Left cardiac atrium (tissue), 4 donors: ENCODE measurements at places on chromosomes 13 and 19. TPM values are rescaled to one million over a fixed set of nuclear protein-coding genes. Genes with fewer than 3 reads are reported as not detected.

GRCh38 chr13:49064476-49064875 is 88.8 kb downstream of the FNDC3A start:
- no peak for DNase-seq

DNA sequence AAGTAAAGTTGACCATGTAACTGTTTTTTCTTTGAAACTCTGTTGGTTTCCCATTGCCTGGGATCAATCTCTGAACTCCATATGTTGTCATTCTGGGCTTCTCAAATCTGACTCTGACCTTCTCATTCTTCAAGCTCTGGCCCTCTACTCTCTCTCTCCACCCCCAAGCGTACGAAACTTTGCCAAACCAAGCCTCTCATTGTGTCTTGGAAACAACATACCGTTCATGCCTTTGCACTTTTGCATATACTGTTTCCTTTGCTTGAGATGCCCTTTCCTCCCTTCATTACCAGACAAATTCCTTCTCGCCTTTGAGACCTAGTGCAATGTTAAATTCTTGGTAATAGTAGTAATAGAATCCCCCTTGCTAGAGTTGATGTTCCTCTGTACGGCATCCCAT is 113.7 kb downstream of the OLFM4 start:
- no peak for DNase-seq

The SBSN gene
- total RNA-seq, result not detected

GRCh38 chr13:112193463-112194166 is 126.7 kb downstream of the SOX1 start:
- DNase-seq, result no peak

DNA sequence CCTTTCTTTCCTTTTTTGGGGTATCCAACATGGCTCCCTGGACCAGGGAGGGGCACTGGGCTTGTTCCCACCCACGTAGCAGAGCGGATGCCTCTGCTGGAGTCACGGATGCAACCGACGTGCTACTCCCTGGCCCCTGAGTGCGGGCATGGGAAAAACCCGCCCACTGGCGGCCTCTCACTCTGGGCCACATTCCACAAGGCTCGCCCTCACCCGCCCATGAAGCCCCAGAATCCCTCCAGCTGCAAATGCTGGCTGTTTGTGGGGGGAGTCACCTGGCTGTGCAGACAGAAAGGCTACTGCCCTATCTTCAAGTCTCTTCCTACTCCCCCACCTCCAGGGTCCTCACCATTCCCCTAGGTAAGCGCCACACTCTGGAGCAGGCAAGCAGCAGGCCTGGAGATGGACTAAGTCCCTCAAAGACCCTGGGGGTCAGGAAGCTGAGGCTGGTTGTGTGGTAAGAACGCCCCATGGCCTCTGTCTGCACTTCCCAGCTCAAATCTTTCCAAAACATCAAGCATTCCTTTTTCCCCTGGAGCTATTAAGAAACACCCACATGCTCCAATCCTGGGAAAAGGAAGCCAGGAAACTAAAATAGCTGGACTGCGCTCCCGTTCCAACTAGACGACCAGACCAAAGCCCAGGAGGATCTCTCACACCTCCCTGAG is 17.9 kb upstream of the EPHX3 start:
- DNase-seq, result peak; percentile 80

DNA sequence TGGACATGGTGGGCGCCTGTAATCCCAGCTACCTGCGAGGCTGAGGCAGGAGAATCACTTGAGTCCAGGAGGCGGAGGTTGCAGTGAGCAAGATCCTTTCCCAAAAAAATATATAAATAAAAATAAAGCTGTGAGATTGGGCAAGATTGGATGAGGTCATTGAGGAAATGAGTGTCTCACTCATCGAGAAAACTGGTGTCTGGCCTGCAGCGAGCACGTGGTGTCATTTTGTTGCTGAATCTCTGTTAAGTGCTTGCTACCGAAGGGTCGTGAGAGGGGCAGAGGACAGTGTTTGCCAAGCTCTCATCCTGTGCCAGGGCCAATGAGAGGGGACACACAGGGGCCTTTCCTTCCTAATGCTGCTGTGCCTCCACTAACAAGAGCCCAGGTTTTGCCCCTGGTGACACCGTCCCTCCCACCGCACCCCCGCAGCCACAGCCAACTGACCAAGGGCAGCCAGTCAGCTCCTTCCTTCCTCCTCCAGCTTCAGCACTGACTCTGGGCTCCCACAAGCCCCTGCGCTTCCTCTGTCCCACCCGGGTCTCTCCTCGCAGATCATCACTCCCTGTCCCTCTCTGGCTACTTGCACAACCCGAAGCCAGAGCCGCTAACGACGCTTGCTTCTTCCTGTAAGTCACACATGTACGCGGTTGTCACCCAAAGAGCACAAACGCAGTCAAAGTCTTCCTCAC is 3.2 kb downstream of the POLD1 start:
- DNase-seq, result peak; percentile 26

GRCh38 chr13:48542581-48543341 is 9.9 kb upstream of the RCBTB2 start:
- peak; percentile 45 for DNase-seq

The SLC10A2 gene
- not detected for total RNA-seq

DNA sequence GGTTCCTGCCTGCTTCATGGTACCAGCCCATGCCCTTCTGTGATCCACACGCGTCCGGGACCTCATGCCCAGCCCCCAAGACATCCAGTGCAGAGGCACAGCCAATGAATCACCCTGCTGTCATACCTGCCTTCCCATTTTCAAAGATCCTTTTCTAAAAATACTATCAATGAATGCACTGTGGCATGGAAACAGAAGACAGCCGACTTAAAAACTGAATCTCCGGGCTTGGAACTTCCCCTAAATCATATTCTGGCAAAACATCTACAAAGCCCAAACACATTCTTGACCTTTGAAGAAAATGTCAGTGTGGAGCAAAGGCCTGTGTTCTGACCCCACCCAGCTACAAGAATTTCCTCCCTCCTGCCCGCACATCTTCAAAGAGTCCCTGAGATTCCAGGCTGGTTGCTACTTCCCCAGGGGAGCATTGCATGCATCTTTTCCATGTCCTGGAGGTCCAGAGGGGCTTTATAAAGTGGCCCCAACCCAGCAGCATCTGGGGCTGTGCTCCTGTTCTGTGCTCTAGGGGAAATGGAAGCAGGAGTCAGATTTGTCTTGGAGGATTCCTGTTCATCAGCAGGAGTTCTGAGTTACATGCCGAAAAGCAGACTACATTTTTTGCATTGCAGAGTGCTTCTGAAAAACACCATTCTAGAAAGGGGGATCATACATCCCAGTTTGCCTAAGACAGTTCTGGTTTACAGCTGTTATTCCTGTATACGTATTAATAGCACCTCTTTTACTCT is 135.2 kb downstream of the USP12 start:
- DNase-seq, result no peak

DNA sequence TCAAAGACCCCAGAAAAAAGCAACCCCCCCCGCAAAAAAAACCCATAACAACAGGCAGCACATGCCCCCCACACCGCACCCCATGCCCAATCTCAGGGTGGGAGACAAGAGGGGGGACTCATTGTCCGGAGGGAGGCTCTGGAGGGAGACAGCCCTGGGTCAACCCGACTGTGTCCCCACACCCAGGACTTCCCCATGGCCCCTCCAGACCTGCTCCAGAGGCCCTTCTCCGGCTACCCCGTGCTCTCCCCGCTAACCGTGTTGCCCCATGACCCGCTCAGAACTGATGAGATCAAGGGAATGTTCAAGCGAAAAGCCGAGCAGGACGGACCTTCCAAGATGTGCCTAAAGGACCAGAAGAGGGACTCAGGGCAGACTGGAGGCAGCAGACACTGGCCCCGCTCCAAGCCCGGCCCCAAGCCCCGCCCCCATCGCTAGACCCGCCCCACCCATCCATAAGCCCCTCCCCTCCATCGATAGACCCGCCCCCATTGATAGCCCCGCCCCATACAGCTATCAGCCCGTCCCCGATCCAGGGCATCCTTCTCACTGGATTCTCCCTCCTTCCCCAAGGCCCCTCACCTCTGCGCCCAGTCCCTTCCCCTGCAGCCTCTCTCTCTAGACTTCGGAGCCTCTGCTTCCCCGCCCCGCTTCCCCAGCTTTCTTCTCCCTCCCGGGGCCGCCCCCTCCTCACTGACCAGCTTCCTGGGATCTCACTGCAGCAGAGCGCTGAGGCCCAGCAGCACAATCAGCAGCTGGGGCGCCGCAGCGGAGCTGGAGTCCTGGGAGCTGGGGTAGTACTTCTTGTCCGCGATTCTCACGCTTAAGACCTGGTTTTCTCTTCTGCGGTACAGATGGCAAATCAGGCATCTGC is 2.2 kb downstream of the BST2 start:
- peak; percentile 38 for DNase-seq

DNA sequence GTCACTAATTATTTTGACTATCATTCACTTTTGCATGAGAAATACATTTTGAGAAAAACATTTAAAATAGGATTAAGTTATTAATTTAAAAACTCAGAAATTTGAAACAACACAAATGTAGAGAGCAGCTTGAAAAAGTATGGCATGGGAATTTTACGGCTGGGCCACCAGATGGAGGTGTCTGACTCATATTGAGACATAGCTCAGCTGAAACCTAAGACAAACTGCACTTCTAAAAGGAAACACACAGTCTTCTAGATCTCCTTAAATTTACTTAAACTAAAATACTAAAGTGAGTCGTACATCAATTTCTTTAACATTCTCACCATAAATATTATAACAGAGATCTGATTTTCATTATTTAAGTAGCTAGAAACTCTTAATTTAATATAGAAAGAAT is 41.9 kb upstream of the POSTN start:
- DNase-seq, result no peak

GRCh38 chr19:2361246-2362045 is 1.4 kb downstream of the TMPRSS9 start:
- no peak for DNase-seq

- DNase-seq, result no peak
These were observed 600.8 kb downstream of the DIAPH3 start for GRCh38 chr13:59562924-59563323.

DNA sequence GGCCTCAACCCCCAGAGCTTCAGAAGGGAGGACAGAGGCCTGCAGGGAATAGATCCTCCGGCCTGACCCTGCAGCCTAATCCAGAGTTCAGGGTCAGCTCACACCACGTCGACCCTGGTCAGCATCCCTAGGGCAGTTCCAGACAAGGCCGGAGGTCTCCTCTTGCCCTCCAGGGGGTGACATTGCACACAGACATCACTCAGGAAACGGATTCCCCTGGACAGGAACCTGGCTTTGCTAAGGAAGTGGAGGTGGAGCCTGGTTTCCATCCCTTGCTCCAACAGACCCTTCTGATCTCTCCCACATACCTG is 969 bp upstream of the CEACAM5 start:
- no peak for DNase-seq

DNA sequence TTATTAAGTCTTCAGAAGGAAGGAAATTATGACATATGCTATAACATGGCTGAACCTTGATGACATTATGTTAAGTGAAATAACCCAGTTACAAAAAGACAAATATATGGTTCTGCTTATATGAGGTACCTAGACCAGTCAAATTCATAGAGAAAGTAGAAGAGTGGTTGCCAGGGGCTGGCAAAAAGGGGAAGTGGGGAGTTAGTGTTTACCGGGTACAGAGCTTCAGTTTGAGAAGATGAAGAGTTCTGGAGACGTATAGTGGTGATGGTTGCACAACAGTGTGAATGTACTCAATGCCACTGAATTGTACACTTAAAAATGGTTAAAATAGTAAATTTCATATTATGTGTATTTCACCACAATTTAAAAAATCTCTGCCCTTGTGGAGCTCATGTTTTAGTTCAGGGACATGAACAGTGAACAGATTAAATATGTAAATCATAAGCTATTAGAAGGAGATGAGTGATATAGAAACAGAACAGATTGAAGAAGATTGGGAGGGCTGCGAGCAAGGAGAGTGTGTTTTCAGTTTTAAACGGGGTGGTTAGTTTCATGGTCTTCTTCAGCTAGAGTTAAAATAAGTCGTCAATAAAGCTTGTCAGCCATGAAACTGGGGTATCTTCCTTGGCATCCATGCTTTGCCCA is 355.2 kb downstream of the KCNRG start:
- no peak for DNase-seq

The NAT14 gene
- total RNA-seq, result 9.2 TPM

- DNase-seq, result peak; percentile 82
These were observed 32.7 kb upstream of the DCLK1 start for GRCh38 chr13:36163809-36164308.

The C19orf33 gene
- 2.1 TPM for total RNA-seq

- no peak for DNase-seq
These were observed 24.1 kb downstream of the SULT2B1 start for GRCh38 chr19:48575931-48576622.

- no peak for DNase-seq
These were observed 4.7 kb upstream of the CEACAM5 start for GRCh38 chr19:41703602-41704293.

The UGGT2 gene
- 27.3 TPM for total RNA-seq

The CEACAM8 gene
- total RNA-seq, result not detected

- DNase-seq, result peak; percentile 11
These were observed 65.7 kb downstream of the CEBPG start for GRCh38 chr19:33438987-33439781.

The ZNF724 gene
- 1.9 TPM for total RNA-seq

The GRIN3B gene
- 0.06 TPM for total RNA-seq

DNA sequence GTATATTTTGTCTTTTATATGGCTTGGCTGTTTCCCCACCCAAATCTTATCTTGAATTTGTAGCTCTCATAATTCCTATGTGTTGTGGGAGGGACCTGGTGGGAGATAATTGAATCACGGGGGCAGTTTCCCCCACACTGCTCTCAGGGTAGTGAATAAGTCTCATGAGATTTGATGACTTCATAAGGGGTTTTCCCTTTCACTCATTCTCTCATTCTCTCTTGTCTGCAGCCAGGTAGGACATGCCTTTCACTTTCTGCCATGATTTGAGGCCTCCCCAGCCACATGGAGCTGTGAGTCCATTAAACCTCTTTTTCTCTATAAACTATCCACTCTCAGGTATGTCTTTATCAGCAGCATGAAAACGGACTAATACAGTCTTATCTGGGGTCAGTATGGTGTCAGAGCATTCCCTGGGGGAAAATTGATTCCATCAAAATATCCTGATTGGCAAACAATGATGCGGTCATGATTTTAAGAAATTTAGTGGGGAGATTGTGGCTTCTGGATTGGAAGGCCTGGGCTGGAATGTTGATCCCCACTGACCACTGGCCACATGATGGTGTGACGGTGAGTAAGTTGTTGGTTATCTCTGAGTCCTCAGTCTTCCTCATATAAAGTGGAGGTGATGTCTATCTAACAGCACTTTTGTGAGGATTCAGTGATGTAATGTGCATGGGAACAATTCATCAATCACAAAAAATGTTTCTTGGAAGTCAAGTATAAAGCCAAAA is 27.5 kb upstream of the ANKRD10 start:
- no peak for DNase-seq

DNA sequence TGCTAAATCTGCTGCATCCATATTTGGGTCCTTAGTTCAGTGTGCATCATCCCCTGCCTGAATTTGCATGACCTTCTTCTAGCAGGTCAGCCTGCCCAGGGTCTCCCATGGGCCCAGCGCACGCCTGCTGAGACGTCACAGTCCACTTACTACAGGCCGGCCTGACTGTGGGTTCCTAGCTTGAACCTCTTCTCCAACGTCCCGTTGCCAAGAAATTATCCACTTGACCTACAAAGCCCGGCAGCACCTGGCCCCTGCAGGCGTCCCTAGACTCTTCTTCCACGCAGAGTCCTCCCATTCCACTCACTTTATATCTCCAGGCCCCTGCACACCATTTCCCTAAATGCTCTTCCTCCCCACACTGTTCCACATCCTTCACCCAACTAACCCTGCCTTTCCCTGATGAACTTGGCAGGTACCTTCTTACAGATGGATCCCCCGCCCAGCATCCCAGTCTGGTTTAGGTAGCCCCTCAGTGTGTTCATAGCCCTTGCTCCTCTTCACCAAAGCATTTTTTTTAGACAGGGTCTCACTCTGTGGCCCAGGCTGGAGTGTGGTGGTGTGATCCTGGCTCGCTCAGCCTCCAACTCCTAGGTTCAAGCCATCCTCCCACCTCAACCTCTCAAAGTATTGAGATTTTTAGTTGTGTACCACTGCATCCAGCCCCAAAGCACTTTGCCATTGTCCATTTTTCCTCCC is 155.0 kb upstream of the SOX1 start:
- no peak for DNase-seq
